Glutamatergic neuron (in vitro differentiated cells): ENCODE measurements at places on chromosomes 3 and 15. TPM values are rescaled to one million over a fixed set of nuclear protein-coding genes. Genes with fewer than 3 reads are reported as not detected.

DNA sequence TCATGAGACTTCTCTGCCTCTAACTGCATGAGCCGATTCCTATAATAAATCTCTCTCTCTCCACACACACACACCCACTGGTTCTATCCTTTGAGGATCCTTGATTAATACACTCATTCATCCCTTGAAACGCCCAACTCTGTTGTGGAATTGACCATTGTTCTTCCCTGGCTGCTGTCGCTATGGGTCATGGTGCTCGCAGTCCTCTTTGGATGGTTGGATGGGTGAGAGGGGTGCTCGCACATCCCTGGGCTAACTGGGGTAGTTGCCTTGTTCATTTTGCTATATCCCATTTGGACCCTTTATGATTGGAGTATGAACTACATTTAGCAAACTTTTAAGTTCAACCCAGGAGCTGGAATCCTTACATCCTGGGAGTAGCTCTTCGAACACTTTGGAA lies 33.9 kb upstream of the MYZAP start:
- no peak for DNase-seq

DNA sequence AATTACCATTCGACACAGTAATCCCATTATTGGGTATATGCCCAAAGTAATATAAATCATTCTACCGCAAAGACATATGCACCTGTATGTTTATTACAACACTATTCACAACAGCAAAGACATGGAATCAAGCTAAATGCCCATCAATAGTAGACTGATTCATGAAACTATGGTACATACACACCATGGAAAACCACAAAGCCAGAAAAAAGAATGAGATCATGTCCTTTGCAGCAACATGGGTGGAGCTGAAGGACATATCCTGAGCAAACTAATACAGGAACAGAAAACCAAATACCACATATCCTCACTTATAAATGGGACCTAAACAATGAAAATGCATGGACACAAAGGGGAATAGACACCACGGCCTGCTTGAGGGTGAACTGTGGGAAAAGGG lies 11.1 kb upstream of the MCF2L2 start:
- DNase-seq, result no peak

GRCh38 chr15:54127574-54127973 lies 149.3 kb downstream of the UNC13C start:
- DNase-seq, result no peak

NRROS gene
- 0.42 TPM for total RNA-seq

FBXW12 gene
- 0.66 TPM for total RNA-seq

GRCh38 chr15:76105911-76106310 lies 46.1 kb downstream of the TMEM266 start:
- DNase-seq, result no peak

GRCh38 chr3:34683851-34684250 lies 885.4 kb downstream of the PDCD6IP start:
- peak; percentile 84 for DNase-seq

- DNase-seq, result no peak
Measured at GRCh38 chr3:53795176-53795575, 51.0 kb downstream of the CHDH start.

CYP8B1 gene
- total RNA-seq, result not detected

DNA sequence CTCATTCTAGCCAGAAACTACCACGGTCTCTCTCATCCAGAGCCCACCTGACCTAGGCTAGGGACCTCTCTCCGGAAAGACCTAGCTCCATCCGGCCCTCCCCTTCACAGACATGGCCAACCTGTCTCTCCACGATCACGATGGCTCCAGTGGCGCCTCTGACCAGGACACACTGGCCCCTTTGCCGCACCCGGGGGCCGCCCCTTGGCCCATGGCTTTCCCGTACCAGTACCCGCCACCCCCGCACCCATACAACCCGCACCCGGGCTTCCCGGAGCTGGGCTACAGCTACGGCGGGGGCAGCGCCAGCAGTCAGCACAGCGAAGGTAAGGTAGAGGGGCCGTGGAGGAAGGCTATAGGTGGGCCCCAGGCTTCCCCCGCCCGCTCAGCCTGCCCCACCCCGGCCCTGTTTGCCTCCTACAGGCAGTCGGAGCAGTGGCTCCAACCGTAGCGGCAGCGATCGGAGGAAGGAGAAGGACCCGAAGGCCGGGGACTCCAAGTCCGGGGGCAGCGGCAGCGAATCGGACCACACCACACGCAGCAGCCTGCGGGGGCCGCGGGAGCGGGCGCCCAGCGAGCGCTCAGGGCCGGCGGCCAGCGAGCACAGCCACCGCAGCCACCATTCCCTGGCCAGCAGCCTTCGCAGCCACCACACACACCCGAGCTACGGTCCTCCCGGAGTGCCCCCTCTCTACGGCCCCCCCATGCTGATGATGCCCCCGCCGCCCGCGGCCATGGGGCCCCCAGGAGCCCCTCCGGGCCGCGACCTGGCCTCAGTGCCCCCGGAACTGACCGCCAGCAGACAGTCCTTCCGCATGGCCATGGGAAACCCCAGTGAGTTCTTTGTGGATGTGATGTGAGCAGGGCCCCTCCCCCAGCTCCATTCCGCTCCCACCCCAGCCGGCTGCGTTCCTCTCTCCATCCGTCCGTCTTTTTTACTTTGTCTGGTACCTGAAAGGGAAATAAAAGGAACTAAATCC lies 4.5 kb upstream of the AP2M1 start:
- DNase-seq, result no peak

GRCh38 chr3:114671741-114672510 lies 378.1 kb downstream of the TIGIT start:
- no peak for DNase-seq

- DNase-seq, result no peak
Measured at GRCh38 chr3:149020839-149021252, 29.5 kb downstream of the GYG1 start.

LXN gene
- total RNA-seq, result 1.2 TPM

DLEC1 gene
- 0.42 TPM for total RNA-seq

DNA sequence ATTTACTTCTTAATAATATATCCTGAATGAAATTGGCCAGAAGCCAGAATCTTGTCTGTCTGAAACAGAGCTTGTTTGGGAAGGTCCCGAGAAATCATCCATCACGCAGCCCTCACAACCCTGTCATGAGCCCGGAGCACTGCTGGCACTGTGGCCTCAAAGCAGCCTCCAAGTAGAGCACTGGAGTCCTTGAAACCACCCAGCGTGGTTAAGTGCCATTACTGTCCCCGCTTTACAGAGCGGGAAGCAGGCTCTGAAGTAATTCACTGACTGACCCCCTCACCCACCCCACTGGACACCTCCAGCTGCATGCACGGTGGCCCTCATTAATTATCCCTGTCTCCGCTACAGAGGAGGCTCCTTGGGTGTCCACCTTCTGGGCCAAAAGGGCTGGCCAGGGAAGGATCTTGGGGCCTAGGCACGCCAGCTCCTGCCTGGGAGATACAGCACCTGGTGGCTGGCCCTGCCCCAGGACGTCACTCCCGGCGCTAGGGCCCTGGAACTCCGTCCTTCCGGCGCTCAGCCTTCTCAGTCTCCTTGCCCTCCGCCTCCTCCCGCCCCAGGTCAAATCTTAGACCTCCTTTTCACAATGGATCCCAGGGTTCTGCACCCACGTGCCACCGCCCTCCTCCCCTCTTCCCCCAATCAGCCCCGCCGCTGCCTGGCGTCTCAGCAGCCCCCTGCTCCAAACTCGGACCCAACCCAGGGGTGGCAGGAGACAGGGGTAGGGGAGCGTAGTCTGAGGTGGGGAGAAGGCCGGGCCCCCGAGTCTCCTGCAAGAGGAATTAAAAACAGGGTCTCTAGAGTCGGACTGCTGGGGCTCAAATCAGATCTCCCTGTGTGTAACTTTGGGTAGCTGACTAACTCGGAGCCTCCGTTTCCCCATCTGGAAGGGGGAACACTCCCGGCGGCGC lies 1.1 kb downstream of the TKT start:
- peak; percentile 76 for DNase-seq

PAQR9 gene
- 2.5 TPM for total RNA-seq

DNA sequence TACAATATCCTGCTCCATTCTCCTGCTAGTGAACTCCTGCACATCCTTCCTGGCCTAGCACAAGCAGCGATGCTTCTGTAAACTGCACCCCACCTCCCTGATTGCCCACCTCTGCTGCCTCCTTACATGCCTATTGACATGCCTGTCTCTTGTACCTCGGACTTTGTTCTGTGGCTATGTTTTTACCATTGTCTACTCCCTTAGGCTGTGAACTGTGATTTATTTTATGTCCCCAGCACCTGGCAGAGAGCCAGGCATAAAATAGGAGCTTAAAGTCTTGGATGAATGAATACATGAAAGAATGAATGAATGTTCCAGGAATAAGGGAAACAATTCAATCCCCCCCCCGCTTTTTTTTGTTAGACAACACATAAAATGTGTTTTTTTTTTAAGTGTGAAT lies 210.0 kb downstream of the MYRIP start:
- DNase-seq, result no peak

SERINC4 gene
- total RNA-seq, result not detected

- DNase-seq, result peak; percentile 75
Measured at GRCh38 chr15:69074001-69074842, 59.7 kb downstream of the NOX5 start.

ARRDC4 gene
- total RNA-seq, result 16.9 TPM

ISLR gene
- total RNA-seq, result 1.2 TPM
